Dermis microvascular lymphatic vessel endothelial cell (primary cell): ENCODE measurements at places on chromosomes 1 and 21. TPM values are rescaled to one million over a fixed set of nuclear protein-coding genes. Genes with fewer than 3 reads are reported as not detected.

DNA sequence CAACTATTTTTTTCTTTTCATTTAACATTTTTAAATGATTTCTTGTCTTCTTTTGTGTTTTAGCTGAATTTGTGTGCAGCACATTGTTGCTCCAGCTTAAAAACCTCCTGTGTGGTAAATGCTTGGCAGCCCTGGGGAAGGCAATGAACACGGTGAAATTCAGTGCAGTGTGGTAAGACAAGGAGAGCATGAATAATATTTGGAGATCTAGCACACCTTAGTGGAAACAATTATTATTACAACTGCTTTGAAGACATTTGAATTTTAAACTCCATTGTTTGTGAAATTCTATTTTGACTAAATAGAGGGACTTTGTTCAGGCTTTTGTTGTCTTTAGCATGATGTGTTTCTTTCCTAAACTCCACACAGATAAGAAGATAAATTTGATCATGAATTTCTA is 242.6 kb upstream of the CXADR start:
- peak; percentile 35 for DNase-seq

DNA sequence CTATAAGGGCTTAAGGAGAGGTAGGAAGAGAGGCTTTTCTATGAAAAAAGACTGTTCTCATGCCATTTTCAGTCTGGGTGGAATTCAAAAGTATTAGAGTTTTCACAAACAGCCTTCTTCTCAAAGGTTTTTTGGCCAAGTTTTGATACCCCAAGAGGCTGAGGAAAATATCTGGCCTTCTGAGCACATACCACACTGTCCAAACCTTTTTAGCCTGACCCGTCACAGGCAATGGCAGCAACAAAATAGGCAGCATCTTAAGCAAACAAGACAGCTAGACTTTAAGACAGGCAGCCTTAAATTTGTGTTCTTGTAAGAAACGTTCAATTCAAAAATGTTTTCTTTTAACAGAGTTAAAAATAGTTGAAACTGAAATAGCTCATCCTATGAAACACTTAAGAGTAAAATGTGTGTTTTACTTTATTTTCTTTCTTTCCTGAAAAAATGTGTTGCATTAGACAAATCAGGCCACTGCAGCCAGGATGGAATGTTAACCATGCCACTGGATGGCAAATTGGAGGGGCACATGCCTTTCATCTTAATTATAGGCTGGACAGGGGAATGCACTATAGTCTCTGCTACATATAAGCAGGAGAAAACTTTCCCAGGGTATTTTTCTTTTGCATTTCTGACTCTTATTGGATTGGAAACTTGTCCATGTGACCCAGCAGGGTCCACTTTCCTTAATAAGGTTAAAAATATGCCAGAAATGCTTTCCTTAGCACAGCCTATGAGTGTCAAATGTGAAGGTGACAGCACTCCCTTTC is 315.0 kb downstream of the TGFB2 start:
- peak; percentile 65 for DNase-seq

GRCh38 chr21:43820466-43820865 is 31.1 kb downstream of the RRP1 start:
- no peak for DNase-seq

GRCh38 chr1:25193229-25193628 is 39.1 kb downstream of the SYF2 start:
- no peak for DNase-seq

- DNase-seq, result no peak
These were observed 10.4 kb upstream of the AGO4 start for GRCh38 chr1:35797380-35797779.

DNA sequence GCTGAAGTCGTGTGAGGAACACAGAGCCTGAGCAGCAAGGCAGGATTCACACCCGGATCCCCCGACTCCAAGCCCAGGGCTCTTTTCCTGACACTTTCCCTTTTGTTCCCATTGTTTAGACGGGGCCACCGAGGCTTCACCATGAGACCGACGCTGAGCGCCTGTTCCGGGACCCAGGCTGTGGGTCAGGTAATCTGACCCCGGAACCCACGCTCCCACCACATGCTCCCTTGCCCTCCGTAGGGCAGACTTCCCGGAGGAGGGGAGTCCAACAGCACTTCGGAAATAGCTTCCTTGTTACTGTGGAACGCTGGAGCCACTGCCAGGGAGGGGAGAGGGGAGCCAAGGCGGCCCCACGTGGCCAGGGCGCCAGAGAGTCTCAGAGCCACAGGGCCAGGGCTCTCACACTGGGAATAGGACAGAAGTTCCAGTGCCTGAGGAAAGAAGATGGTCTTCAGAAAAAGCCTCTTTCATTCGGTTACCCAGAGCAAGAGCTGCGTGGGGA is 18.4 kb downstream of the RUNX3 start:
- DNase-seq, result no peak

DNA sequence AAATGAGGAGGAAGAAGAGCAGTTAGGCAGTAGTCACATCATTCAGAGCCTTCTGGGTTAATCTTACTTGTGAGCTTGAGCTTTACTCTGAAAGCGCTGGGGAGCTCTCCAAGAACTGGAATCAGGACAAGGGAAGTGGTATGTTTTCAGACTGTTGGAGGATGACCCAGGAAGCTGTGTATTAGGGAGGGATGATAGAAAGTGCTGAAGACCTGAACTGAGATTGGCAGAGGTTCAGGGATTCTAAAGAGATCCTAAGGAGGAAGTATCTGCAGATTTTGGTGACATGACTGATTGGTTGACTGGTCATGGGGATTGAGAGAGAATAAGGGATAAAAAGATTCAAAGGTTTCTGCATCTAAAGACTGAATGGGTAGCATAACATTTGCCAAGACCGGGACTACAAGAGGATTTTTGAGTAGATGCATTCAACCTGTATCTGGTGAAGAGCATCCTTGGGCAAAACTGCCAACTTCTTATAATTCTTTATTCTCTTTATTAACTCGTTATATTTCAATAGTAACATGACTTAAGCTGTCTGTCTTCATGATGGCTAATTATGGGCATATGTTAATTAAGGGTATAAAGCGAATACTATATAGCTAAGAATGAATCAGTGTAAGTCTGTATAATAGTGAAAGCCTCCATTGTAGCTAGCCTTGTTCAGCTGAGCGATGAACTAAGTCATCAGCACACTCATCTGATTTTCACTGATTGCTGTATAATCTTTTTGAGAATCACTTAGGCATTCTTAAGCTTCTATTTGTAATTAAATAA is 41.8 kb downstream of the XCL1 start:
- no peak for DNase-seq

- no peak for DNase-seq
These were observed 20.7 kb upstream of the PADI4 start for GRCh38 chr1:17287130-17287776.

DNA sequence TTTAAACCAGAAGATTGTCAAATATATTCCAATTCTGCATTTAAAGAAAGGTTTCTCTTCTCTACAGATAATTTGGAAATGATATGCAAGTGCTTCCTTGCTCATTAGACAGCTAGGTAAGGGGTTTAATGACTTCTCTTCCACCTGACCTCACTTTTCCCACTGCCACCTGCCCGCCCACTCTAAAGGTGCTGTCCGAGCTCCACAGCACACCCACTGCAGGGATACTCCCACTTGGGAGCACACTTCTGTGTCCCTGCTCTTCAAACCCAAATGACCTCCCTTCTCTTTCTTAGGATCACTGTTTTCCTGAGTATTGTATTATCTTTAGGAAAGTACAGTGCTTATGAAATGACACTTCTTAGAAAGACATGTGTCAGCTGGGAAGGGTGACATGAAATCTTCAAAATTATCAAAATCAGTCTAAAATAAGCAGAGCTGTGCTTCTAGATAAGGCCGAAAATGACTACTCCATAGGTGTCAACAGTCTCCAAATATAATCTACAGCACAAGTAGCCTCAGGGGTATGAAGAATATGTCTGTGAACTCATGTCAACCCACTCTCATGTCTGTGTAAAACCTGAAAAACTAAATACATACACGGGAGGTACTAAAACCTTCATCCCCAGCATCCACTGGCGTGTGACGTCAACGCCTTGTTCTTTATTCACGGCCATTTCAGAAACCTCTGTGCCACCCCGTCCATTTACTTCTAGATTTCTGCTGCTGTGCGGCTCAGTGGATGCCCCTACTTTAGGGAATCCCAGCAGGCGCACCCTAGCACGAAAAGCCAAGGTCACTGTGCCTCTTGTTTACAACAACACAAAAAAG is 71.0 kb downstream of the SLC45A1 start:
- DNase-seq, result no peak

- peak; percentile 77 for DNase-seq
These were observed 26.5 kb downstream of the CDCP2 start for GRCh38 chr1:54126271-54126815.

DNA sequence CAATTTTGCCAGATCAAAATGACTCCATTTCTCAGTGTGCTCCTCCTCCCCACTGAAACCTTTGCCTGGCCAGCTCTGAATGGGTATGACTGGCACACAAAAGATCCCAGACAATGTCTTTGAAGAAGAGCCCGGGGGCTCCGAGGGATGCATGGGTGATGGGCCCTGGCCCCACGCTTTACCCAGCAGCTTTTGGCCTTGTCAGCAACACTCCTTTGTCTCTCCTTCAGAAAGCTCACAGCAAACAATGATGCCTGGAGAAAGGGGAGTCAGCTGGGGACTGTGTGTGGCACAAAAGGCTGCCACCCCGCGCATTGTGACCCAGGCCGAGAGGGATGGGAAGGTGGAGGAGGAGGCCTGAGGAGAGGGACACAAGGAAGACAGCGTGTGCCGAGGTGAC is 45.9 kb downstream of the PLXNA2 start:
- no peak for DNase-seq

DNA sequence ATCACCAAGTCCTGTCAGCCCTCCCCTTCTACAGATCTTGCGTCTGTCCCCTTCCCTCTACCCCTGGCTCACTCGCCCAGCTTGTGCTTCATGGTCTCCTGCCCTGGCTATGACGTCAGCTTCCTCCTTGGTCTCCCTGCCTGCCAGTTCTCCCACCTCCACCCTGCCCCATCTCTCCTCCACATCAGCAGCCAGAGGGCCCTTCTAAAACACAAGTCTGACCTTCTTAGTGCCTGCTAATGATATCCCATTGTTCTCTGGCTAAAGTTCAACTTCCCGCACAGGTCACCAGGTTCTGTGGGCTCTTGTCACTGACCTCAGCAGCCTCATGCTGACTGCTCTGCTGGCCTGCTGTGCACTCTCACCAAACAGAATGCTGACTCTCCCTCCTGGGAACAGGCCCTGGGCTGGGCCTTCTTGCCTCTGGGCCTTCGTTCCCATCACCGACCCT is 24.7 kb upstream of the MYCL start:
- DNase-seq, result peak; percentile 11

DNA sequence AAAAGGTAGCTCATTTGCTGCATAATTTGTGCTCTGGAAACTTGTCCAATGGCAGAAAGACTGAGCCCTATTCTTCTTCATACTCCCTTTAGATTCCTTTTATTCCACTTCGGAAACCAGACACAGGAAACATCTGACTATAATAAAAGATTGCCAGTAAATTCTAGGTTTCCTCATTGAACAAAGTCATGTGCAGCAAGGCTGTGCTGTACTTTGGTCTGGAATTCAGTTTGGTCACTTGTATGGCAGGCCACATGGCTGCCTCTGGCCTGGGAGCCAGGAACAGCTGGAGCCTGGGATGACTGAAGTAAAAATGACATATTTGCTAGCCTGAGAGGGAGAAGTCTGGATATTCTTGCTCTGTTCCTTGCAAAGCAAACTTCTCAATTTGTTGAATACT is 79.6 kb downstream of the ST3GAL3 start:
- DNase-seq, result peak; percentile 26

GRCh38 chr1:6535214-6535613 is 19.1 kb downstream of the NOL9 start:
- no peak for DNase-seq

- no peak for DNase-seq
These were observed 37.3 kb downstream of the MRPS6 start for GRCh38 chr21:34110594-34111202.

- DNase-seq, result no peak
These were observed 276.4 kb upstream of the PRMT6 start for GRCh38 chr1:106780066-106780465.

BMP8B gene
- 0.13 and 0.39 TPM in 2 replicates for total RNA-seq

LDLRAD1 gene
- not detected in 2 replicates for total RNA-seq

PKP1 gene
- under 0.01 TPM in 2 replicates for total RNA-seq

OPTC gene
- not detected in 2 replicates for total RNA-seq
